Heart left ventricle (tissue), 16 donors: ENCODE measurements at places on chromosomes 16 and 17. TPM values are rescaled to one million over a fixed set of nuclear protein-coding genes. Genes with fewer than 3 reads are reported as not detected.

The UBB gene
- total RNA-seq = 665 TPM

GRCh38 chr17:8859804-8860430, 7.6 kb downstream of the PIK3R6 start:
- DNase-seq = no peak

- no peak for DNase-seq
Measured at GRCh38 chr16:87702325-87702811, 63.4 kb downstream of the KLHDC4 start.

DNA sequence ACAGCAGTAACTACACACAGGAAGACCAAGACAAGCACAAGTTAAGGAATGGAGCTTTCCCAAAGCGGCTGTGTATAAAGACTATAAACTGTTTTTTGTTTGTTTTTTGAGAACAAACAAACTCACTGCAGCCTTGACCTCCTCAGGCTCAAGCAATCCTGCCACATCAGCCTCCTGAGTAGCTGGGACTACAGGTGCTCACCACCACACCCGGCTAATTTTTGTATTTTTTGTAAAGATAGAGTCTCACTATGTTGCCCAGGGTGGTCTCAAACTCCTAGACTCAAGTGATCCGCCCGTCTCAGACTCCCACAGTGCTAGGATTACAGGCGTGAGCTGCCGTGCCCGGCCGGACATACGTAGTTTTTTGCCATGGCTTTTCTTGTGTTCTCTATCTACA, 4.1 kb upstream of the PDE6G start:
- DNase-seq = no peak

DNA sequence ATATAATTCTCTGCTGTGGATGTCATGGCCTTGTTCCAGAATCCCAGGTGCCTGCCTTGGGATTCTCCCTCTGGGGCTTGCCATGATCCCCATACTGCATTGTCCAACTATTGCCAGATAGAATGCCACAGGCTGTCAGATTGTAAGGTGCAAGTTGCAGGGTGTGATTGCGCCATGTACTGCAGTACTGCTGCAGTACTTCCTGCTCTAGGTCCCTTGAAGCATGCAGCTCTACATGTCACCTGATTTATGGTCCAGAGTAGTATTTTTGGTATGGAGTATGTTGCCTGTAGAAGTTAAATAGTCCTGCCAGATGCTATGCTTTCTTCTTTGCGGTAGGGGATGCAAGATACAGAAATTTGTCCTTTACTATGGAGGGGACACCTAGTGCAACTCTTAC, 7.0 kb upstream of the SLFN5 start:
- no peak for DNase-seq

DNA sequence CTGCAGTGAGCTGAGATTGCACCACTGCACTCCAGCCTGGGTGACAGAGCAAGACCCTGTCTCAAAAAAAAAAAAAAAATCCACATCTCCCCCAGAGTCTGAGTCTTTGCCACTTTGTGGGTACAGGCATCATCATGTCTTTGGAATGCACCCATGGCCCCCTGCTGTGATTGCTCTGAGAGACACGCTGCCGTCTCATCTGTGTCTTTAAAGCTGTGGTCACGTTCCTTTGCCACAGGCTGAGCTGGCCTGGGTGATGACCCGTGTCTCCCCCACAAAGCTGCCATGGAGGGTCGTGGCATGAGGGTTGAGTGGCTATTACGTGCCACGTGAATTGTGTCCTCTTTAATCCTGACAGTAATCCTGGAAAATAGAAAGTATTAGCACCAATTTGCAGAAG, 20.2 kb downstream of the CRISPLD2 start:
- DNase-seq = no peak

GRCh38 chr16:50213939-50214519, 52.3 kb upstream of the ADCY7 start:
- DNase-seq = no peak

GRCh38 chr16:23128056-23128455, 21.2 kb downstream of the USP31 start:
- no peak for DNase-seq

The KCNJ18 gene
- total RNA-seq = not detected

The CD300LF gene
- total RNA-seq = 3.0 TPM

- no peak for DNase-seq
Measured at GRCh38 chr17:58576679-58577367, 62.4 kb upstream of the MTMR4 start.

DNA sequence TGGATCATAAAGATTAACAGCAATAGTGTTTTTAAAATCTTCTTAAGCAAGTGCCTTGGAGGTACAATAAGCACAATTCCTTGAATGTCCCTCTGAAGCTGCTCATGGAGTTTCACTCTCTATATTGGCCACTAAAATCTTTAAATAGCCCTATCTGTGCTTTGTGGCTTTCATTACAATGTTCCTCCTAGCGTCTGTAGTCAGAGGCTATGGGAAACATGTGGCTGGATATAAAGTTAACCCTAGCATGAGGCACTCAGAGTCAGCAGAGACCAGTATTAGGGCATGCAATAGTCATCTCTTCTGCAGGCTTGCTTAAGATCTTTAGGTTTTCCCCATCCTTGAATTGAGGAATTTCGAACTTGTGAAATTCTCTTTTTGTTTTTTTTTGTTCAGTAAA, 668.2 kb downstream of the CDH11 start:
- DNase-seq = no peak

GRCh38 chr17:50212121-50212843, 10.9 kb upstream of the COL1A1 start:
- DNase-seq = no peak

- DNase-seq = no peak
Measured at GRCh38 chr17:67676305-67676704, 41.4 kb upstream of the NOL11 start.

GRCh38 chr16:77213542-77214106, 14.4 kb downstream of the SYCE1L start:
- DNase-seq = peak; percentile 72

- DNase-seq = no peak
Measured at GRCh38 chr17:53227514-53227913, 595.2 kb upstream of the KIF2B start.

The PDXDC1 gene
- total RNA-seq = 67.1 TPM

GRCh38 chr16:64133366-64133765, 988.5 kb downstream of the CDH11 start:
- no peak for DNase-seq

The CLEC18A gene
- total RNA-seq = 1.1 TPM

DNA sequence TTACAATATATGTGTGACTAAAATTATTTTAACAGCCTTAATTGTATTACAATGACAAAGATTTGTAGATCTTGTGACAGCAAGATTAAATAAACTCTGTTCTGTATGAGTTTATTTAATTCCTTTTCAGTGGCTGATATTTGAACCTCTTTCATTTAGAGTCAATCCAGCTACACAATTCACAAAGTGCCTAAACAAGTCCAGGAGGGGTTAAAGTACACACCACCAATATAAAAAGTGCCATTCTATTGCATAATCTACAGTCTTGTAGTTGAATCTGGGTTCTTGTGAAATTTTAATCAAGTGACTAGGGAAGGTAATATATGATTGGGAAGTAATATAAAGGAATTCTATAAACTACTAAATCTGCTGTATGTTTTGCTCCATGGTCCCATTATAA, 3.9 kb upstream of the NFAT5 start:
- DNase-seq = no peak

The SLC35G6 gene
- not detected for total RNA-seq

The DHRS7C gene
- 71.2 TPM for total RNA-seq

GRCh38 chr17:68507576-68507975, 4.7 kb upstream of the PRKAR1A start:
- DNase-seq = no peak

The DNAAF8 gene
- total RNA-seq = 0.62 TPM

DNA sequence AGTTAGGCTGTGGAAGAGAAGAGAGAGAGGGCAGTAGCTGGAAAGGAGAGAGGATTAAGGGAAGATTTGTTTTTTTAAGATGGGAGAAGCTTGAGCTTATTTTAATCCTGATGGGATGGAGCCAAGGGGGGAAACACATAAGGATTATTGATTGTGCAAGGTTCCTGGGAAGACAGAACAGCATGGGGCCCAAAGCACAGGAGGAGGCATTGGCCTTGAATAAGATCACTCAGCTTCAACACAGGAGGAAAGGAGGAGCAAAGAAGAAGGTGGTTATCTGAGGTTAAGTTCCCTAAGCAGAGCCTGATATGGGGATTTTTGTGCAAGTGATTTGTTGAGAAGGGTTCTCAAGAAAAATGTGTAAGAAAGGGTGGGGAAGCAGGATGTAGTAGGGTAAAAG, 169.8 kb downstream of the ABCC12 start:
- DNase-seq = no peak

DNA sequence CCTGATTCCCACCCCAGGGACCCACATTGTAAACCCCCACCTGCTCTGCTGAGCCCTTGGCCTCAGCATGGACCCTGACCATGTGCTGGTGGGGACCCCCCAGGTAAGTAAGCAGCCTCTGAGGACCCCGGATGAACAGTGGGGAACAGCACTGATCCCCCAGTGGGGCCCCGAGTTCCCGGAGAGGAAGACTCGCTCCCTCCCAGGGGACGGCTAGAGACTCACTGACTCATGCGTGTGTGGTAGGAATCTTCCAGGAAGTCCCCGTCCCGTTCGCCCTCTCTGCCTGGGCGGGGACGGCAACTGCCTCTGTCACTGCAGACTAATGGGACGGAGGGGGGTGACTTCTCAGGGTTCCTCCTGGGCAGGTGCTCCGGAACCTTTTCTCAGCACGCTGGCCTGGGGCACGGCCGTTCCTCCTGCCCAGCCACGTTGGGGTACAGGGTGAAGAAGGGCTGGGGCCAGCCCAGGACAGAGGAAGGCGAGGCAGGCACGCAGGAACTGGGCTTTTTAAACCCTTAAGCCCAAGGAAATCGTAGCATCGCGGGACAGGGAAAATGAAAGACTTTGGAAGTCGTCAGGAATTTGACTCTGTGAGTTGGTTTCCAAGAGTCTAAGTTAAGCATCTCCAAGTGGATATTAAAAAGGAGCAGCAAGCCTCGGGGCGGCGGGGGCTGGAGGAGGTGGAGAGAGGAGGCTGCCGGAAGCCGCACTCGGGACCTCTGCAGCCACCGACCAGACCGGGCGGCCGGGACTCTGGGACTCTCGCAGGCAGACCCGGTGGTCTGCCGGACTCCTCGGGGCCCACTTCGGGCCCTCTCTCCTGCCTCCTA, 178.7 kb downstream of the SEC14L1 start:
- DNase-seq = peak; percentile 91

GRCh38 chr17:4365103-4365627, 1.3 kb downstream of the UBE2G1 start:
- peak; percentile 96 for DNase-seq

GRCh38 chr17:10161386-10161785, 37.0 kb downstream of the GAS7 start:
- no peak for DNase-seq

GRCh38 chr16:85359147-85359822, 247.0 kb upstream of the CIBAR2 start:
- no peak for DNase-seq

The SLC43A2 gene
- 4.1 TPM for total RNA-seq

- DNase-seq = no peak
Measured at GRCh38 chr16:23384878-23385277, 68.1 kb downstream of the COG7 start.

- DNase-seq = no peak
Measured at GRCh38 chr16:46607529-46607928, 13.7 kb downstream of the SHCBP1 start.

GRCh38 chr17:66655861-66656260, 179.1 kb upstream of the CACNG5 start:
- DNase-seq = no peak

DNA sequence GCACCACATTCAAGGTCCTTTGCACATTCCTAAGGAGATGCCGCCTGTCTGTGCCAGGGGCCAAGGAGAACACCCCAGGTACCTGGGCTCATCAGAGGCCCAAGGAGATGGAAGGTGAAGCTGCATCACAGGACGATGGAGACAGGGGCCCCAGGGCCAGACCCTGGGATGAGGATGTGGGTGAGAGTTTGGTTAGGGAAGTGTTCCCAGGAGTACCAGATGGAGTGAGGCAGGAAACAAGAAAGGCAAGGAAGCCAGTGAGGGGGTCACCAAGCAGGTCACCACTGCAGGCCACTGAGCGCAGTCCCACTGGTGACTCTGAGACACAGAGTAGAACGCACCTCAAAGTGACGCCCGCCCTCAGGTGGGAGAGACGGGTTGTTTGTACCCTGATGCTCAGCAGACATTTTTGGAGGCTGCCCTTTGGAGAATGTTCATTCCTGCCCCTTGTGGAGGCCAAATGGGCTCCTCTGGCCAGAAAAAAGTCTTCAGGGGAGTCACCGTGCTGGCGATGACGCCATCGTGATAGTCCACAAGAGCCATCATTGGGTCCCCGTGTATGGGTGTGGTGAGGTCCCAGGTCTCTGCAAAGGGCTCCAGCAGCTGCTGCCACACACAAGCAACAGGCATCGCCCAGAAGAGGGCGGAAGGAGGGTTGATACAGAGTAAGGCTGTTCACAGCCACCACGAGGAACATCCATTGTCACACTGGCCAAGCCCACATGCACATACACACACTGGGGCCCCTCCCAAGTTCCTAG, 57.5 kb downstream of the BEAN1 start:
- no peak for DNase-seq

GRCh38 chr16:58329135-58329534, 34.3 kb upstream of the PRSS54 start:
- no peak for DNase-seq

GRCh38 chr17:28199115-28199514, 119.9 kb upstream of the TMEM97 start:
- DNase-seq = no peak
